ENCODE measurements at places on chromosomes 12 and 14.

- no peak overlapping the region for H3K4me3 ChIP-seq
- no peaks in the 10 kb centered on the region for H3K36me3 ChIP-seq
- no peak overlapping the region for H3K27ac ChIP-seq
- DNase-seq = no peak
- no peaks in the 10 kb centered on the region for H3K4me1 ChIP-seq
- H3K27me3 ChIP-seq = no peaks in the 10 kb centered on the region
Observed at GRCh38 chr14:56322531-56322930, 204.3 kb downstream of the PELI2 start.

DNA sequence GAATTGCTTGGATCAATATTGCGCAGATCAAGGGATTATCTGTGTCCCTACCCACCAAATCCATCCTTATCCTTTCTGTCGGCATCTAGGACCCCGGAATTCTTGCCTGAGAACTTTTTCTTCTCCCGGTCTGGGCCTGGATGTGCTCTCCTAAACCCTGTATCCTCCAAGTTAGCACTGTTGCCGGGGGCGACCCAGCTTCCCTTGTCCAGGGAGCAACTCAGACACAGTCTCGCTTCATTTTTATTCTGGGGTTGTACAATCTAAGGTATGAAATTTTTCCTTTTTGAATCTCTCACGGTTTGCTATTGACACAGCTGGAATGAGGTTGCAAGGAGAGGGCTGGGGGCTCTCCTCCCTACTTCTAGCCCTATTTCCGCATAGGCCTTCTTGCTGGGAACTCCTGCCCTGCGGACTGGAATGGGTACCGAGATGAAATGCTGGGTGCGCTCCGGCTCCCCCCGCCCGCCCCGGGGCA lies 403 bp upstream of the PNP start:
- no peak for DNase-seq
- H3K27me3 ChIP-seq = no peaks in the 10 kb centered on the region
- H3K27ac ChIP-seq = peak overlapping the region; percentile 86

DNA sequence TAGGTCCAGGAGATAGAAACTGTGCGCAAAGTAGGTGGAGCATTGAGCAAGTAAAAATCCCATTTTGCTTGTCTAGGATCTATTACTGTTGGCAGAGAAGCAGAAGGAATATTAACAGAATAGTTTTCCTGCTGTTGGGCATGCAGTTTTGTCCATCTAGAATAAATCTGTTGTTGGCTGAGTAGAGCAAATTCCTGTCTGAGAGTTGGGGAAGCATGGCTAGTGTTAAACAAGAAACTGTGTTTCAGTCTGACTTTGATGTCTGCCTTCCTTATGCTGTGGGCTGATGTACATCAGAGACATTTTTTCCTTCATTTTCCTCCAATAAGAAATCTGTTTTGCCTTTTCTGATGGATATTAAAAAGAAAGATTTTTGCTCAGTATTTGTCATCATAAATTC lies 98.2 kb downstream of the RAD52 start:
- DNase-seq = no peak
- no peak overlapping the region for H3K4me3 ChIP-seq
- H3K36me3 ChIP-seq = no peaks in the 10 kb centered on the region

- no peak overlapping the region for H3K27ac ChIP-seq
- no peaks in the 10 kb centered on the region for H3K27me3 ChIP-seq
- no peak for DNase-seq
- H3K36me3 ChIP-seq = no peaks in the 10 kb centered on the region
- no peak overlapping the region for H3K4me3 ChIP-seq
Observed at GRCh38 chr12:54612225-54612750, 22.4 kb downstream of the LACRT start.

GRCh38 chr14:96799489-96800054 lies 2.4 kb downstream of the VRK1 start:
- no peak for DNase-seq
- H3K4me1 ChIP-seq = peaks cover 8% of the 10 kb centered on the region
- no peaks in the 10 kb centered on the region for H3K27me3 ChIP-seq
- no peaks in the 10 kb centered on the region for H3K36me3 ChIP-seq
- H3K27ac ChIP-seq = no peak overlapping the region
- no peak overlapping the region for H3K4me3 ChIP-seq

DNA sequence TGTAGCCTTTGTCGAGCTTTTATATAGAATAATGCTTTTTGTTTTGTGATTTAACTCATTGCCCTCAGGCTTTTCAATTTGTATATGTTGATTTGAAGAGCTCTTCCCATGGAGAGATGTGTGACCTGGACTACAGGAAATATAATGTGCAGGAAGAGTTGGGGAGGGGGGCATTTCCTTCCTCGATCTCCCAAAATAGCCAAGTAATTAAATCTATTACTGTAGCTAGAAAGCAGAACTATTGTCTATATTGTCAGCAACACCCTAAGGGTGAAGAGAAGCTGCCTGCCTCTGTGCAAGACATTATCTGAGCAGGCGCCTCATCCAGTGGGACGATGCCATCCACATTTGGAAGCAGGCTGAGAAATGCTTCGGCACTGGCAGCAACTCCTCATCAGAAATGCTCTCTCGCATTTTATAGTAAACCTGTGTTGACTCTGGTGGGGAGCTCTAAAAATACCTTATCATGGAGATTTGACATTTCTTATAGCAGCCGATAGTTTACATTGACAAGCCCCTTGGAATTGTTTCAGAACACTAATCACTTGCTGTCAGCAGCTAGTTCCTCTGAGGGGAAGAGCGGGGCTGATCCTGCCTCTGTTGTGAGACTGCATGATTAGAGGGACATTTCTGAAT lies 392.5 kb upstream of the RGS6 start:
- H3K27ac ChIP-seq = no peak overlapping the region
- H3K27me3 ChIP-seq = no peaks in the 10 kb centered on the region
- H3K4me1 ChIP-seq = peaks cover 5% of the 10 kb centered on the region
- no peak for DNase-seq
- no peaks in the 10 kb centered on the region for H3K36me3 ChIP-seq
